HS-27A (cell line): ENCODE measurements at places on chromosomes 12 and 14.

DNA sequence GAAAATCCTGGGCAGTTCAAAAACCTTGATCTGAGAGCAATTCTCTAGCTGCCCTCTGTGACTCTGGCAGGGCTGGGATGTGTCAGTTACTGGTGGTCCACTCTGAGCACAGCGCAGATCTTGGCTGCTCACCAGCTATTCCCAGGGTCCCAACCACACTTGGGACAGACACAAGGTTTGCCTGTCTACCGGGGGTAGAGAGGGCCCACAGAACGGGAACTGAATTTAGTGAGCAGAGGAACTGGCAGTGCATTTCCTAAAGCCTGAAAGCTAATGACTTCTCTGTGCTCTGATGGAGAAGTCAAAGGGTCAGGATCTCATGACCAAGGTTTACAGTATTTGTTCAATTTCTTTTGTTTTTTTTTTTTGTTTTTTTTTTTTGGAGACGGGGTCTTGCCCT lies 2.6 kb downstream of the PDE6H start:
- no peak for DNase-seq

DNA sequence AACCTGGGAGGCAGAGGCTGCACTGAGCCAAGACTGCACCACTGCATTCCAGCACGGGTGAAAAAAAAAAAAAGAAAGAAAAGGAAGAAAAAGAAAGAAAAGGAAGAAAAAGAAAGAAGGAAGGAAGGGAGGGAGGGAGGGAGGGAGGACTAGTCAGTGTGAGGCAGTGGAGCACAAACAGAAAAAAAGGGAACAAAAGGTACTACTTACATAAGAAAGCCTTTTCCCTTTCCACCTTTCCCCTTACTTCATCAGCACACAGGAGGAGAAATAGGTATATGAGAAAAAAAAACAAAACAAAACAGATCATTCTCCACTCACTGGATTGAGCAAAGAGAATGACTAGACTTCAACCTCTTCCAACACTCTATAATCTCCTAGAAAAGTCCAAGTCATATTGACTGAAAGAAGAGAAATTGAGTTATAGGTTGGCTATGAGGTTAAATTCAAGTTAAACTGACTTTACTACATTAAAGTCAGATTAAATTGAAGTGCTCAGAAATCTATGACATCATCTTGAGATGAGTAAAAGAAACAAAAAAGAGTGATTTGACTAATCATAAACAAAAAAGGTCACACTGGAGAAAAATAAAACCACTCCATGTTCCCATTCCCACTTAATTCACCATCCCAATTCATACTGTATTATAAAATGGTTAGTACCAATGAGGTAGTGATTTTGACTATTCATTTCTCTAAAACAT lies 43.6 kb downstream of the NOVA1 start:
- DNase-seq: no peak

DNA sequence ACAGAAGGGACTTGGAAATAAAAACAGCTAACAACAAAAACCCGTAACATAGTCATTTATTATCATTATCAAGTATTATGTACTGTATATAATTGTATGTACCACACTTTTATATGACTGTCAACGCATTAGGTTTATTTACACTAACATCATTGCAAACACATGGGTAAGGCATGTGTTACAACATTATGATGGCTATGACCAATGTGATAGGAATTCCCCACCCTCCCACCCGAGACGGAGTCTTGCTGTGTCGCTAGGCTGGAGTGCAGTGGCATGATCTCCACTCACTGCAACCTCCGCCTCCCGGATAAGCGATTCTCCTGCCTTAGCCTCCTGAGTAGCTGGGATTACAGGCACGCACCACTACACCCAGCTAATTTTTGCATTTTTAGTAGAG lies 82.6 kb downstream of the ERC1 start:
- no peak for DNase-seq

DNA sequence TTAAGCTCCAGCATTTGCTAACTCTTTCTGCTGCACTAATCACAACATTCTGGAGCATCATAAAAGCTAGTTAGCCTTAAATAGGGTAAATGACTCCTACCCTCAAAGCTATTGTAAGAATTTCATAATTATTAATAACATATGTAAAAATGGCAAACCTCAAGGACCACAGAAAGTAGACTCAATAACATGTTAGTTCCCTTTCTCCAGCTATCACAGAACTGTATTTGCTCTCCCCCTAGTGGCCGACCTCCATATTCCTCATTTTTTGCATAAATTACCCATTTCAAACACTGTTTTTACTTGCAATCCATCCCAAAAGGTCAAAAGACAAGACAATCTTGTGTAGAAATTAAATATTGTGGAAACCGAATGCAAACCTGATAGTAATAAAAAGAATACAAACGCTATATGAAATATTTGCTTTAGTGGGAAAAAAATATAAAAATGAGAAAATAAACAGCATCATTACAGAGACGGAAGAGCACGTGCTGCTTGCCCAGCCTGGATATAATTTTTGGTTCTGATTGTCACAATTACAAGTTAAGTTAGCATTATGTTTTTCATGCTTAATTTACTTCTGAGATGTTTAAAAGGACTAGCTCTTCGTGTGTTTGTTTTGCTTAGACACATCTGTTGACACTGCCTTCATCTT lies 97.9 kb downstream of the RERGL start:
- peak; percentile 36 for DNase-seq

GRCh38 chr14:60805841-60806430 lies 71.4 kb downstream of the MNAT1 start:
- no peak for DNase-seq

- peak; percentile 75 for DNase-seq
These were observed 6.1 kb downstream of the SOS2 start for GRCh38 chr14:50225067-50225973.

- DNase-seq: no peak
These were observed 70.5 kb downstream of the RGS6 start for GRCh38 chr14:72002731-72003130.

DNA sequence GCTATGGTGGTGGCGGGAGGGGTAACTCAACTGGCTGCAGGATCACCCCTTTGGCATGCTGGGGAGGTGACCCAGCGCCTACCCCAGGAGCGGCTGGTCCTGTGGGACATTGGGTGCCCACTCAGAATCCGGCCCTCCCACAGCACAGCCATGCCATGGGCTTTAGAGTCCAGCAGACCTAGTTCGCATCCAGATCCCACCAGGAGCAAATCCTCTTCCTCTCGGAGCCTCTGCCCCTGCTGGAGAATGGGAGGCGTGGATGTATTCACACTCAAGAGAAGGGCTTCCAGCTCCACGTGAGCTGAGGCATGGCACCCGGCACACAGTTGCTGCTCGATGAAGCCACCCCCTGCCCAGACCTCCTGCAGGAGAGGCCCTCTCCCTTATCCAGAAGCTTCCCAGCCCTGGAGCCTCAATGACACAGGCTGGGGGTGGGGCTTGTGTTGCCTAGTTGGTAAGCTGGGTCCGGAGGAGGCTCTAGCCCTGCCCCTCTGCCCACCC lies 17.7 kb downstream of the FAM222A start:
- no peak for DNase-seq

- DNase-seq: no peak
These were observed at the start of gene PITPNM2 for GRCh38 chr12:123150744-123151456. Gene PITPNM2, minus strand, starts transcription at chr12:123151090. Its CDS starts 116,500 bp downstream, at chr12:123034590.

- no peak for DNase-seq
These were observed 66.8 kb downstream of the VRK1 start for GRCh38 chr14:96863986-96864330.

- DNase-seq: no peak
These were observed 48.8 kb downstream of the ACSM4 start for GRCh38 chr12:7352661-7353060.

GRCh38 chr14:105229099-105229655 lies 19.2 kb upstream of the BTBD6 start:
- DNase-seq: no peak

GRCh38 chr14:24744641-24745040 lies 110.7 kb upstream of the GZMB start:
- no peak for DNase-seq

- DNase-seq: no peak
These were observed 210.7 kb upstream of the PWP1 start for GRCh38 chr12:107474639-107475539.

DNA sequence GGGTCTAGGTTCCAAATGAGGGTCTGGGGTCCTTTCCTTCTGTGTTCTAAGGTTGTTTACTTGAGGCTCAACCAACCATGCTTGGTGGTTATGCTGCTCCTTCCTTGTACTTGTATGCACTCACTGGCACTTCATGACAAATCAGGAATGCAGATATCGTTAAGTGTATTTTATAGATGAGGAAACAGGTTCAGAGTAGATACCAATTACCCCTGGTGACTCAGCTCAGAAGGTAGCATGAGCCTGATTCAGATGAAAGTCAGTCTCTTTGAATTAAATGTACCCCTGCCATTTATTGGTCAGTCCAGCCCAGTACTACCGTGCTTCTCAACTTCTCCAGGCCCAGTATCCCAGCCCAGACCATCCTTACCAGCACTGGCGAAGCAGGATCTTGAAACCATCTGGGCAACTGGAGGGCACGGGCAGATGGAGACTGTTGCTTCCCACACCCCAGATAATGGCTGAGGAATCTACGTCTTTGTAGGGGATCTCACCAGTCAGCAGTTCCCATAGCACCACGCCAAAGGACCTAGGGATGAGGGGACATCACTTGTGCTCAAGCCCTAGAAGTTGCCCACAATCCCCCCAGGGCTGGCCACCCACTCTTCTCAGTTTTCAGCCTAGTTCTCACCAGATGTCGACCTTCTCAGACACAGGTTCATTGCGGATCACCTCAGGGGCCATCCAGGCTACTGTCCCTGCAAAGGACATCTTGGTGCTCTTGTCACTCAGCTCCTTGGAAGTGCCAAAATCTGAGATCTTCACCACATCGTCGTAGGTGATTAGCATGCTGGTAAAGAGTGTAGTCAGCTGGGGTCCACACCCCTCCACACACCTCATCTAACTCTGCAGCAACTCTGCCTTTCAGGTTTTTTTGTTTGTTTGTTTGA lies 14.3 kb downstream of the MAP3K12 start:
- no peak for DNase-seq

GRCh38 chr14:69676723-69677122 lies 65.3 kb downstream of the SUSD6 start:
- no peak for DNase-seq

DNA sequence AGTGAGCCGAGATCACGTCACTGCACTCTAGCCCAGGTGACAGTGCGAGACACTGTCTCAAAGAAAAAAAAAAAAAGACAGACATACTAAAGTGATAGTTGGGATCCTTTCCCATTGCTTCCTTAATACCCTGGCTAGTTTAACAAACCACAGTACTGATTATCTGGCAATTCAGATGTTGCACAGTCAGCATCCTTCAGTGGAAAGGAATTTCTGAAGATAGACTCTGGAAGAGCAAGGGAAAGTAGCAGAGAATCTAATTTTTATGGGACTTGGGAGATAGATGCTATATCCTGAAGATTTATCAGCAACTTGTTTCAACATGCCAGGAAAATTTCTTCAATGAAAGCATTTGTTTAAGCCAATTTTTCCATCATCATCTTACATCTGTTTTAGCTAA lies 6.5 kb upstream of the PPFIBP1 start:
- DNase-seq: no peak

GRCh38 chr12:27554421-27555186 lies 30.6 kb downstream of the PPFIBP1 start:
- DNase-seq: no peak

- DNase-seq: no peak
These were observed 72.5 kb upstream of the ATP2B1 start for GRCh38 chr12:89781156-89781555.

- DNase-seq: no peak
These were observed 5.5 kb downstream of the TMEM52B start for GRCh38 chr12:10184261-10184843.

- DNase-seq: no peak
These were observed 5.1 kb upstream of the ZNF839 start for GRCh38 chr14:102314242-102315011.

- DNase-seq: no peak
These were observed 26.4 kb upstream of the MED13L start for GRCh38 chr12:116303929-116304328.

DNA sequence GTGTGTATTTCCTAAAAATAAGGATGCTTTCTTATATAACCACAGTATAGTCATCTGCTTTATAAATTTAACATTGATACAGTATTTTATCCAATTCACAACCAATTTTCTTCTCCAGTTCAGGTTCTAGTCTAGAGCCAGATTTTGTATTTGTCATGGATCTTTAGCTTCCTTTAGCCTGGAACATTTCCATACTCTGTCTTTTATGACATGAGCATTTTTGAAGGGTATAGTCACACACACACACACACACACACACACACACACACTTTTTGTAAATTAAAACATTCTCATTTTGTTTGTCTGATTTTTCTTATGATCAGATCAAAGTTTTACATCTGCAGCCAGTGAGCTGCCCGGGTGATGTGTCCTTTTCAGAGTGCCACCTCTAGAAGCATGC lies 25.4 kb downstream of the CGRRF1 start:
- DNase-seq: no peak

- DNase-seq: no peak
These were observed 191.7 kb downstream of the DAD1 start for GRCh38 chr14:22397221-22397737.

GRCh38 chr14:63175531-63175930 lies 28.7 kb upstream of the RHOJ start:
- DNase-seq: no peak

- no peak for DNase-seq
These were observed 46.0 kb downstream of the TBK1 start for GRCh38 chr12:64497903-64498302.

DNA sequence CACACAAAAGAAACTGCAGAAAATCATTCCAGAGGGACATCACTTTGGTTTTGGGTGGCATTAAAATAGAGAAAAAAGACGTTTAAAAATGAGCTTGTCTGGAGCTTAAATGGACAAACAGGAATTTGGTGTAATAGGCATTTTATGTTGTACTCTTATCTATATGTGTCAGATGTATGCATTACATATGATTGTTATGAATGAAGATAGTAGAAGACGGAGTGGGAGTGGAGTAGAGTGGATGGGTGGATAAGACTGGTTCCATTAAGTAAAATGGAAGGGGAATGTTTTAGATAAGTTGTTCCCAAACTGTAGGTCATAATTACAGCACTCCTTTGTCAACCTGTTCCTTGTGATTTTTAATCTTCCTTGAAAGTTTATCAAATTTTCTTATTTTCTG lies 1.9 kb downstream of the CCDC91 start:
- DNase-seq: no peak

GRCh38 chr12:80100591-80100990 lies 1.3 kb downstream of the OTOGL start:
- DNase-seq: no peak

GRCh38 chr12:92431146-92431545 lies 271.6 kb upstream of the PLEKHG7 start:
- no peak for DNase-seq
